ENCODE measurements at places on chromosomes 16 and 17. TPM values are rescaled to one million over a fixed set of nuclear protein-coding genes. Genes with fewer than 3 reads are reported as not detected.

The CNGB1 gene
- not detected for total RNA-seq

The CCL5 gene
- 1.6 TPM for total RNA-seq

DNA sequence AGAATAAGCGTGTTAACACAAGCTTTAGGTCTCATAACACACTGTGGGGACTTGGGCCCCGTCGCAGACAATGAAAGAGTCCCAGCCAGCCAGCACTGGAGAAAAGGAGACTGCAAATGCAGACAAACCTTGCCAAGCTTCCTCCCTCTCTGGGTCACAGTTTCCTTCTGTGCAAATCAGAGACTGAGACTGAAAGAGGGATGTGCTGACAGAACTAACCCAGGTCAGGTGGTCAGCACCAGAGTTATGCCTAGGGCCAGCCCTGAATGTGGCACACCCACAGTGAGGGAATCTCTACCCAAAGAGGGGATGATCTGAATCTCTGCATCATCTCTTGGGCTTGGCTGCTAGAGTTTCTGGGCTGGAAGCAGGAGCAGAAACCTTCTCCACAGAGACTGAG lies 282.3 kb upstream of the CCL2 start:
- DNase-seq, result no peak

- no peak for DNase-seq
Measured at GRCh38 chr16:76121636-76122035, 155.6 kb upstream of the CNTNAP4 start.

The PRDM7 gene
- not detected for total RNA-seq

The MINK1 gene
- 47.6 TPM for total RNA-seq

The KRTAP4-3 gene
- total RNA-seq, result not detected

The ARL16 gene
- 11.9 TPM for total RNA-seq

DNA sequence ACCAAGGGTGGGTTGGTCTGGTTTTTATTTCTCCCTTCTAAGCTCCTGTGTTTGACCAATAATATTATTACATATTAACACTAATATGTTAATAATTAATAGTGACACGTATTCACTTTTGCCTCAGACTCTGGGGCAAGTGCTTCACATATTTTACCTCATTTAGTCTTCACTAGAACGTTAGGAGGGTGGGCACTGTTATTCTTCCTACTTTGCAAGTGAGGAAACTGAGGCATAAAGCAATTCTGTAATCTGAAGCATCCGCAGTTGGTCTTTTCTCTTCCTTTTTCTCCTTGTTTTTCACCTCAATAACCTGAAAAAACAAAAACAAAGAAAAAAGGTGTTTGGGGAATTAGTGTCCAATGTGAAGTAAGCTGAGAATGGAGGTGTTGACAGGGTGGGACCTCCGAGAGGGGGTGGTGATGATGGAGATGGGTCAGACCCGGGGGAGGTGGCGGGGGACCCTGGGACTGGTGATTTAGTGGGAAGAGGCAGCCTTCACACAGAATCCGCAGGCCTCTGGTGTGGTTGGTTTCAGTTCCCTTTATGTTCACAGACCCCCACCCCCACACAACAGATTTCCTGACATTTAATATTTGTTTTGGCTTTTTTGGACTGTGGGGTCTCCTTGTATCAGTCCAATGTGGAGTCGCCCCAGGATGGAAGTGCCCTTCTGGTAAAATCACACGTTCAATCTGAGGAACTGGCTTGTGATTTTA lies 3.7 kb downstream of the CDH1 start:
- no peak for DNase-seq
